ENCODE measurements at places on chromosomes 7 and 10.
A peak's percentile ranks its signal among the peaks of the same experiment; 100 is the strongest.

DNA sequence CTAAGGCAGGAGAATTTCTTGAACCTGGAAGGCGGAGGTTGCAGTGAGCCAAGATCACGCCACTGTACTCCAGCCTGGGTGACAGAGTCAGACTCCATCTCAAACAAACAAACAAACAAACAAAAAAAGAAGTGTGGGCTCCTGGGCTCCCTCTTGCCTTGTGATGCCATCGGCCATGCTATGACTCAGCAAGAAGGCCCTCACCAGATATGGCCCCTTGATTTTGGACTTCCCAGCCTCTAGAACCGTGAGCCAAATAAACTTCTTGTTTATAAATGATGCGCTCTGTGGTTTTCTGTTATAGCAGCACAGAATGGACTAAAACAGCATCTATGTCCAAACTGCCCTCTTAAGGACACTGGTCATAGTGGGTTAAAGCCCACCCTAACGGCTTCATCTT, 29.9 kb upstream of the RHEB start:
- no peak for DNase-seq

DNA sequence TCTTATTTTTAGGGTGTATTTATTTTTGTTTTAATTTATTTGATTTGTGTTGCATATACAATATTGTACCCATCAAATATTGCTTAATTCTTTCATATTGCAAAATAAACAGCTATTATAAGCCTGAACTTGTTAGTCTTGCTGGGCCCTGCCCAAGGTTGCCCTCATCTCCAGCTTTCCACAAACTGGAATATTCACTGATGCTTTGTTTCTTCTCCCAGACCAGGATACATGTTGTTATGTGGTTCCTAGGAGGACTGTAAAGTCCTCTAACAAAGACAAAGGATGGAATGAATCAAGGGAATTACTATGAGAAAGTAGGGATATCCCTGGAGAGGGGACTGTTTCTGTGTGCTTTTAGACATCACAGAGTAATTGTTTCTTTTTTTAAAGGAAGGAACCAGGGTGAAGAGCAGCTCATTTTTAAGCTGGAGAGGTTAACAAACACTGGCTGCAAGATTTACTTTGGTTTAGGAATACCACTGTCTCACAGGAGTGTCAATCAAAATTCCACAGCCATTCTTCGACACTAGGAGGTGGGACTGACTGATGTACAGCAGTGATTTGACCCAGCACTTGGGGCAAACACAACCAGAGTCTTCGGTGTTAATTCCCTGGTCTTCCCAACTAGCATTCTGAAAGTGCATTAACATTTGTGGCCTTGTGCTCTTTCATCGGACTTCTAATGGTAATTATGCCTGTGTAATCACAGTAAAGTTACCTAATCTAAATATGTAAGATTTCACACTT, 14.8 kb upstream of the CD36 start:
- DNase-seq: no peak

DNA sequence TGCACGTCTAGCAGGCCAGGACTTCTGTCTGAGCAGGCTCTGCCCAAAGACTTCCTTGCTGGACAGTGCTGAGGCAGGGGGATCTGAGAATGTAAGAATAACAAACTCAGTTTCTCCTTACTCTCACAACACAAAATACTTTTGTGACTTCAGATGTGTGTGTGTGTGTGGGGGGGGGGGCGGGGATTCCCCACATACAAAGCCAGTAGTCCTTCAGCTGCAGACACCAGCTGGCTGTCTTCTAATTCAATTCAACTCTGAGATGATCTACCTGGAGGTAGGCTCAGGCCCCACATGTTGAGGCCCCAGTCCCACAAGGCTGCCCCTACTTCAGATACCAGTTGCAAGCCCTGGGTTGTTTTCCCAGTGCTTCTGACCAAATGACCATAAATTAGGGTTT, 4.7 kb upstream of the CXCL12 start:
- no peak for DNase-seq

- DNase-seq: peak; percentile 59
These were observed 112.5 kb upstream of the RHEB start for GRCh38 chr7:151631953-151632749.

GRCh38 chr10:63273577-63273976, 140.4 kb downstream of the NRBF2 start:
- no peak for DNase-seq

DNA sequence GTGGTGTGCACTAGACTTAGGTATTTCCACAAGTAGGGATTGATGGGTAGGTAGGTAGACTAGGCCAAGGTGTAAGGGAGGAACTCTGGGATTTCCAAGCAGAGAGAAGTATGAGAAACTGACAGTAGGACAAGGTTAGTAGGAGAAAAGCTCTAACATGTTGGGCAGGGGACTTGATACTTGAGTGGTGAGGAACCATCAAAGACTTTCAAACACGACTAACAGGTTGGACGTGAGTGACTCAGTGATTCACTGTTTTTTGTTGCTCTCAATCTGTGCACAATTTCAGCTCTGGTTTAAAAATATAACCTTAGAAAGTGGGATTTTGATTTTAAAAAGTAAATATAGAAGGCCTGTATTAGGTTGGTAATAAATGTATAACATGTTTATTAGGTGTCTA, 44.4 kb downstream of the KLHDC10 start:
- DNase-seq: no peak

- DNase-seq: peak; percentile 37
These were observed at the start of gene SRPK2 for GRCh38 chr7:105388356-105389087. Gene SRPK2 (minus strand): TSS chr7:105388921.

GRCh38 chr7:28847681-28848080, 110.4 kb downstream of the TRIL start:
- DNase-seq: no peak
